ENCODE measurements at places on chromosomes 7 and 10. TPM values are rescaled to one million over a fixed set of nuclear protein-coding genes. Genes with fewer than 3 reads are reported as not detected.

The GSTK1 gene
- 123 TPM for total RNA-seq

The KBTBD2 gene
- 43.4 TPM for total RNA-seq

The ZNF239 gene
- 5.5 TPM for total RNA-seq

The TRPV5 gene
- not detected for total RNA-seq

The FAM180A gene
- total RNA-seq = 2.1 TPM

The DDC gene
- not detected for total RNA-seq

The ST7 gene
- 16.9 TPM for total RNA-seq

The PLAC9 gene
- total RNA-seq = 59.4 TPM

The ABCB4 gene
- 1.0 TPM for total RNA-seq

The TMEM248 gene
- total RNA-seq = 113 TPM

The CPA4 gene
- total RNA-seq = not detected

The RSPH10B2 gene
- not detected for total RNA-seq

The NSUN5 gene
- 21.6 TPM for total RNA-seq

The SMO gene
- total RNA-seq = 10.3 TPM

The TUBAL3 gene
- 0.52 TPM for total RNA-seq

The H2BK1 gene
- not detected for total RNA-seq

The GPR37 gene
- total RNA-seq = 15.2 TPM

The IKZF1 gene
- total RNA-seq = 8.5 TPM

The ITPRID1 gene
- total RNA-seq = not detected

The TSPAN33 gene
- 7.6 TPM for total RNA-seq

The DENND2A gene
- 51.2 TPM for total RNA-seq

The GAD2 gene
- not detected for total RNA-seq

The SEMA3A gene
- 39.0 TPM for total RNA-seq

Data from esophagus muscularis mucosa (tissue), 4 donors.